ENCODE measurements at places on chromosomes 11 and 22.

- peak; percentile 77 for DNase-seq
These were observed 23.9 kb upstream of the ZC3H12C start for GRCh38 chr11:110069158-110069737.

GRCh38 chr11:284105-285020, 4.6 kb upstream of the PGGHG start:
- DNase-seq, result no peak

- no peak for DNase-seq
These were observed 48.4 kb upstream of the DBX1 start for GRCh38 chr11:20208622-20209111.

DNA sequence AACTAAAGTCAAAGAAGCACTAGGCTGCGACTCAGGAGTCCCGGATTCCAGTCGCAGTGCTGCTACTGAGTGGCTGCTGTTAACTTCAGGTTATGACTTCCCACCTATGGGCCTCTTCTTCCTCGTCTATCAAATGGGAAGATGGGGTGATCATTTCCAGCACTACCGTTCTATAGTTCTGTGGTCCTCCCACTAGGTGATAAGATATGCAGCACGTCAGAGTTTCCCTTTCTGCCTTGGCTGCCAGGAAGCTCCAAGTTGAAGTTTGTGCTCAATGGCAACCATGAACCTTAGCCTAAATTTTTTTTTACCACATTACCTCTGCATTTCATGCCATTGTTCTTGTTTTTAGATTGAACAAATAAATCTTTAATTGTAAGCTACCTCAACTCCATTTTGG, 38.7 kb downstream of the ALX4 start:
- DNase-seq, result no peak

DNA sequence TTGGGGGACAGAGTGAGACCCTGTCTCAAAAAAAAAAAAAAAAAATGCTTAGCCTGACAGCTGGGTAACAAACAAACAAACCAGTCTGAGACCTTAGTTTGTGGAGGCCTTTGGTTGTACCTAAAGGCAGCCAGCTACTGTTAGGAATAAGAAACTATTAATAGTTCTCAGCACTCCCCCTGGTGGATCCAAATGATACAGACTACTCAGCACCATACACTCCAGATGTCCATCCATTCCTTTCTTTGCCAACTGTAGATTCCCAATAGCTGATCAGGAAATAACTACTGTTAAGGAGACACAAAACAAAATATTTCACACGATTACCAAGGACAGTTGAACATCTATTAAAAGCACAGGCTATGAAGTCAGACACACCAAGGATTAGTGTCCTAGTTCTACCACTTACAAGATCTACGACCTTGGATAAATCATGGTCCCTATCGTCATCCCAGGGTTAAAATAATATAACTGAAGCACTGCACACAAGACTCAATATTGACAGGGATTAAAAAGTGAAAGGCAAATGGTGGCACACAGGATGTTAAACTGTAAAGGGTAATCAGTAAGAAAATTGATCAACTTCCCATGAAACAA, 17.2 kb downstream of the CLDN25 start:
- DNase-seq, result peak; percentile 48

GRCh38 chr11:101127197-101127698, 2.4 kb downstream of the PGR start:
- DNase-seq, result no peak

- DNase-seq, result peak; percentile 65
These were observed 55.3 kb upstream of the FBXO3 start for GRCh38 chr11:33829430-33830141.

DNA sequence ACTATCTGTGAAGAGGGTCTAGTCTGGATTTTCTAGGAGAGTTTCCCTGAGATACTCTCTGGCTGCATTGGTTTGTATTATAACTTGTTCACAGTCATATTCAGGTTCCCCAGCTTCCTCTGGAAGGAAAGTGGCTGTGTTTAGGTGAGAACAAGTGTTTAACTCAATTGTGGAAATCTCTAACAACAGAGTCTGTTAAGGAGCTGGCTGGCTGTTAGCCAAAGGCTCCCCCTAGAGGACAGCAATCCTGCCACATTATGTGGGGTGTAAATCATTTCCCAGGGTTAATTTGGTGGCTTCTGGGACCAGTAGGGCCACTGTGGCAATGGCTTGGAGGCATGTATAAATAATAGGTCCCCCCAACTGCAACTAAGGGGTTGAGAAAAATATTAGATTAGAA, 18.4 kb downstream of the MS4A6E start:
- no peak for DNase-seq

- peak; percentile 79 for DNase-seq
These were observed 476.9 kb downstream of the MIAT start for GRCh38 chr22:27134315-27134701.

- DNase-seq, result peak; percentile 37
These were observed 68.3 kb downstream of the SPECC1L start for GRCh38 chr22:24338726-24339451.

DNA sequence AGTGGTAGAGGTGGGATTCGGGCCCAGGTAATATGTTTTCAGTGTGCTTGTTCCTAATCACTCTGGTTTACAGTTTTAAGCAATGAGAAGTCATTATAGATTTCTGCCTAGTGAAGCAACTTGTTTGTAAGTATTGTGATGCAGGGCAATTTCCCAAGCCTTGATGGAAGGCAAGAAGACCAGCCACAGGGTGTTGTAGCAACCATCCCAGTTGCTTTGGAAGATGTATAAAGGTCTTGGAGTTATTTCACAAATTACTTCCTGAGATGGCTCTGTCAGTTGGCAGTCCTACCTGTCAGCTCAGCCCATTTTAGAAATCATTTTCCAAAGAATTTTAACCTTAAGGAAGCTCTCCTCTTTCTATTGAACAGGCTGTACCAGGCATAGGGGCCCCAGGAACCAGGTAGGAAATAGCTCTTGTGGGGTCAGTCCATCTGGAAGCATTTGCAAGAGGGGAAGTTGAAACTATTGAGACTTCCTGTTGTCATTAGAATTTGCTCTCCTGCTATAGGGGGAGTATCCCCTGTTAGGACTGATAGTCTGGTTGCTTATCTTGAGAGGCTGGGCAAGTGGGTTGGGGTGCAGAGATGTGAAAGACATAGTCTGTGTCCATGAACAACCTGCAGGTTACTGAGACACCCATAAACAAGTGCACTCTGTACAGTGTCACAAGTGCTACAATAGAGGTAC, 47.9 kb downstream of the STIM1 start:
- no peak for DNase-seq

GRCh38 chr11:107545101-107545514, 20.4 kb downstream of the ALKBH8 start:
- DNase-seq, result peak; percentile 35

DNA sequence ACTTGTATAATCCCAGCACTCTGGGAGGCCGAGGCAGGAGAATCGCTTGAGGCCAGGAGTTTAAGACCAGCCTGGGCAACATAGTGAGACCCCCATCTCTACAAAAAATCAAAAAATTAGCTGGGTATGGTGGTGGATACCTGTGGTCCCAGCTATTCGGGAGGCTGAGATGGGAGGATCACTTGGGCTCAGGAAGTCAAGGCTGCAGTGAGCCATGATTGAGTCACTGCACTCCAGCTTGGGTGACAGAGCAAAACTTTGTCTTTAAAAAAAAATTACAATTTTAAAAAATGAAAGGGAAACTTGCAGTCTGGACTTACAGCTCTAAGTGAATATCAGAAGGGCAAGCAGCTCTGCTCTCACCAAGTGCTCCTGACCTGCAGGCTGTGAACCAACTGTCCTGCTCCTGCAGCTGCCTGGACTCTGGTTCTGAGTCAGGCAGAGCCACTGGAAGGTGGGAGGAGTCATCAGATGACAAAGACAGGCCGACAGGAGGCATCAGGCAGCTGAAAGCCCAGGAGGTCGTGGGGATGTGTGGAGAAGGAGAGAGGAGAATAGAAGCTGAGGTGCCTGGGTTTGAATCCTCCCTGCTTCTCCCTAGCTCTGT, 9.6 kb downstream of the SMTNL1 start:
- peak; percentile 61 for DNase-seq

GRCh38 chr22:25482868-25483639, 81.4 kb upstream of the GRK3 start:
- DNase-seq, result no peak

- DNase-seq, result no peak
These were observed 6.3 kb downstream of the OVOL1 start for GRCh38 chr11:65793144-65793581.

- peak; percentile 32 for DNase-seq
These were observed 29.4 kb downstream of the AMBRA1 start for GRCh38 chr11:46564459-46564858.

- DNase-seq, result peak; percentile 18
These were observed 32.8 kb downstream of the C2CD3 start for GRCh38 chr11:74138021-74138420.

GRCh38 chr11:88307749-88308425, 29.6 kb downstream of the CTSC start:
- DNase-seq, result no peak

GRCh38 chr11:3171931-3172560, 6.9 kb upstream of the OSBPL5 start:
- no peak for DNase-seq

- no peak for DNase-seq
These were observed 6.0 kb upstream of the ARHGAP42 start for GRCh38 chr11:100681064-100681502.

GRCh38 chr22:27959335-27960090, 40.5 kb upstream of the PITPNB start:
- no peak for DNase-seq

DNA sequence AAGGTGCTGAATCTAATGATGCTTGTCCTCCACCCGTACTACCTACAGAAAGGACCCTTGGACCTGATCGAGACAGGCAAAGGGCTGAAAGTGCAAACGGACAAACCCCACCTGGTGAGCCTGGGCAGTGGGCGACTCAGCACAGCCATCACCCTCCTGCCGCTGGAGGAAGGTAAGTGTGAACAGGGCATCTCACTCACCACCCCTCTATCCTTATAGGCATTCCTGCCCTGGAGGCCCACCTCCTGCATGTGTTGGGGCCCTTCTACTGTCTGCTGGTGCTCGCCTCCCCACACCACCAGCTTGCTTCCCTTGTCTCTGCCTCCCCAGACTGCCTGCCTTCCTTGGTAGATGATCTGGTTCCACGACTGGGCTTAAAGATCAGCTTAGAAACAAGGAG, 7.1 kb downstream of the PHLDB1 start:
- DNase-seq, result no peak

DNA sequence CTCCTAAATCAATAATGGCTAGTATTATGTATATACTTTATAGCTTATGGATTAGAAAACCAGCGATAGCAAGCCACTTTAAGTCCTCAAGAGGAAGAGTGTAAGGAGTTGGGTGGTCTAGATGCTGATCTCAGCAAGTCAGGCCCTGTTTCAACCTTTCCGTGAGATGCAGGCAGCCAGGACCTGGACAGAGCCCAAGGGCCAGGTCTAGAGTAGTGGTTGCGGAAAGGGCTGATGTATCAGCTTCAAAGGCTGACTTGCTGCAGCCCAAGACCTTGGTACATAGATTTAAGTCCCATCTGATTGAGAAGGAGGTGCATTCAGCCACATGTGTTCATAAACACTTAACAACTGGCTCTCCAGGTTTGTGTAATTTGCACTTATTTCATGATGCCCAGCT, 33.4 kb downstream of the FLI1 start:
- no peak for DNase-seq

- no peak for DNase-seq
These were observed 47.4 kb downstream of the CHST1 start for GRCh38 chr11:45617871-45618601.

- DNase-seq, result peak; percentile 0
These were observed 65.5 kb upstream of the CHORDC1 start for GRCh38 chr11:90288212-90288821.

GRCh38 chr11:69947059-69947792, 128.0 kb upstream of the FGF3 start:
- DNase-seq, result no peak

DNA sequence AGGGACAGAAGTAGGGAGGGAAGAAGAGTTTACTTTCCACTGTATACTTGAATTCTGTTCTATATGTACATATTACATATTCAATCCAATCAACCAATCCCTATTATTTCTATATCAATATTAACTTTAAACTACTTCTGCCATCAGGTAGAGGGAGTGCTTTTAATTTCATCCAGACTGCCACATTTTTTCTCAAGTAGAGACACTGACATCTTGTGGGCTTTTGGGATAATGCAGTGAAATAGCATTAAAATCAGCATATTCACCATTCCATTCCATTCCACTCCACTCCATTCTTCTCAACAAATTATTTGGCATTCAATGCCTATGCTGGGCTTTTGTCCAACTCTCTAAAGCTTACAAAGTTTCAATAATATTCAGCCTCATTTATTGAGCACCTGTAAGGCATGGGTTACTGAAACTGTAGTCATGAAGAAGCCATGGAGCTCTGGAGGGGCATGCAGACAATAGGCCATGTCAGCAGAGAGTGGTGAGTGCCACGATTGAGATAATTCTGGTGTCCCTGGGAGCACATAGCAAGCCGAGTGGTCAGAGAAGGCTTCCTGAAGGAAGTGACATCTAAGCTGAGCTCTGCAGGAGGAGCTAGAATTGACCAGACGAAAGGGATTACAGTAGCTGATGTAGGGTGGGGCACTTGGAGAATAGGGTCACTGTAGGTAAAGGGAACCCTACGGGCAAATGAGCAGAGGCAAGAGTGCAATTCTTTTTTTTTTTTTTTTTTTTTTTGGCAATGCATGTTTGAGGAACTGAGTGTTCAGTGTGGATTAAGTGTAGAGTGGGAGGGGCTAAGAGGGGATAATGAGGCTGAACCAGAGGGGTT, 12.8 kb upstream of the CLPB start:
- peak; percentile 78 for DNase-seq

GRCh38 chr11:62804310-62805075, 747 bp downstream of the NXF1 start:
- DNase-seq, result peak; percentile 34

GRCh38 chr11:92399705-92400104, 175.1 kb downstream of the FAT3 start:
- DNase-seq, result no peak

- DNase-seq, result no peak
These were observed 123.4 kb downstream of the CYP2R1 start for GRCh38 chr11:14768526-14769188.

- no peak for DNase-seq
These were observed 927.0 kb downstream of the BRD1 start for GRCh38 chr22:48900626-48901025.

GRCh38 chr11:33001281-33001680, 14.4 kb upstream of the DEPDC7 start:
- DNase-seq, result no peak

DNA sequence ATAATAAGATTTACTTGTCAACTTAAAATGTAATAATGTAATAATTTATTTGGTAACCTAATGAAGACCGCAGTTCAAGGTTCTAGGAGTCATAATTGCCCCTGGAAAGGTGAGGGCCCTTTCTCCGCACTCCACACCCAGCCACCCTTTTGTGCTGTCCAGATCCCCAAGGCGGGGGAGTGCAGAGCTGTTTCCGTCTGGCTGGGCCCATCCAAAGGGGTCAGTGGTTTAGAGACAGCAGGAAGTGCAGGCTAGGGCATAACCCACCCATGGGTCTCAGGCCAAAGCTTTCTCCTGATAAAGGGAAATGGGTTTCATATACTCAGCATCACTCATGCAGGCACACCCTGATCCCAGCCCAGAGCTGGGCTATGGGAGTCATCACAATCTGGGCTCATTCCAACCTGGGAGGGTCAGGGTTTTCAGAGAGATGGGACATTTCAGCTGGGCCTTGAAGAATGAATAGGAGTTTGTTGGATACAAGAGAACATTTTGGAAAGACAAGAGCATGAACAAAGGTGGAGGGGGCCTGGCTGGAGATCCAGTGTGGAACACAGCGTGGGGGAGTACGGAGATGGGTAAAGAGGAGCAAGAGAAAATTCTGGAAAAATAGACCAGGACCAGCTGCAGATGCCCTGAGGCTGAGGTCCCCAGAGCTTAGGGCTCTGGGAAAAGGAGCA, 432.2 kb downstream of the TBC1D22A start:
- no peak for DNase-seq
